ENCODE measurements at places on chromosomes 7 and 10. TPM values are rescaled to one million over a fixed set of nuclear protein-coding genes. Genes with fewer than 3 reads are reported as not detected.

GRCh38 chr7:50662041-50662694 lies 97.0 kb upstream of the DDC start:
- DNase-seq, result no peak
- no peaks in the 10 kb centered on the region for H3K27me3 ChIP-seq
- peaks cover 35% of the 10 kb centered on the region for H3K4me1 ChIP-seq
- H3K4me3 ChIP-seq, result no peak overlapping the region
- no peaks in the 10 kb centered on the region for H3K36me3 ChIP-seq

DNA sequence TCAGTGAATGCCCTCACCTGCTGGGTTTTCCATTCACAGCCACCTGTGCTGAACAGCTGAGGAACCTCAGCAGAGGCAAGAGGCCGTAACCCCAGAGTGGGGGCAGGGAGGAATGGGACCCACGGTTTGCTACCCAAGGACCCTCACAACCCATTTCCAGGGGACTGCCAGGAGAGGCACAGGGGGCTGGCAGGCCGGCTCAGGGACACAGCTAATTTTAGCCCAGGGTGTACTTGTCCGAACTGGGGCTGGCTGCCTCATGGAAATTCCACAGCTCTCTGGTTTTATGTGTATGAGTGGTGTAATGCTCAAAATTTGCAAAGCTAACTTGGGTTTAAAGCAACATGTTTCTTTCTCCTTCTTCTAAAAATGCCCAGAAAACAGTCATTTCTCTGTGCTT lies 42.2 kb downstream of the MINDY4 start:
- H3K36me3 ChIP-seq, result no peaks in the 10 kb centered on the region
- H3K4me1 ChIP-seq, result no peaks in the 10 kb centered on the region
- H3K4me3 ChIP-seq, result no peak overlapping the region
- no peak overlapping the region for H3K27ac ChIP-seq

DNA sequence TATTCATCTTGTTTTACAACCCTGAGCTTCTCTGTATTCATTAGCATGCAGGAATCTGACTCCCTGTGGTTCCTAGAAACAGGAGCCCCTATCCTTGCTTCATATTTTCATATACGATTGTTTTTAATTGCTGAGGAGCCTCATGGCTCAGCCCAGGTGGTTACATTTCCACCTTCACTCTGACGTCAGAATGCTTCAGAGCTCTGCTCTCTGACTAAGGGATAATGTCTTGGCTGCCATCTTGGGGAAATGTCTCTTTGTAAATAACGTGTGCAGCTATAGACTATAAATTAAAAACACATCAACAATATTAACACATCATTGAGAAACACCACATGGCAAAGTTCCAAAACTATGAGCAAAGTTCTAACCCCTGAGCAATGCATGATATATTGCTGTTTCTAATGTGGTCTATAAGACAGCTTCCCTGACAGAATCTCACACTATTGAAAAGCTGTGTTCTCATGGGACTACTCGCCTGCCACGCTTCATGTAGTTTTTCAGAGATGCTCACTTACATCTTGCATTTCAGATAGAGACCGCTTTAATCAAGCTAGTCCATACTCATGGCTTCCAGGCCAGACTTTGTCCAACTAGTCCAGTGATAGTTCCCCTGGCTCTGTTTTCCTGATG lies 227.0 kb downstream of the SORCS3 start:
- H3K4me1 ChIP-seq, result no peaks in the 10 kb centered on the region
- H3K27ac ChIP-seq, result no peak overlapping the region
- H3K36me3 ChIP-seq, result no peaks in the 10 kb centered on the region
- DNase-seq, result no peak
- no peak overlapping the region for H3K4me3 ChIP-seq

DNA sequence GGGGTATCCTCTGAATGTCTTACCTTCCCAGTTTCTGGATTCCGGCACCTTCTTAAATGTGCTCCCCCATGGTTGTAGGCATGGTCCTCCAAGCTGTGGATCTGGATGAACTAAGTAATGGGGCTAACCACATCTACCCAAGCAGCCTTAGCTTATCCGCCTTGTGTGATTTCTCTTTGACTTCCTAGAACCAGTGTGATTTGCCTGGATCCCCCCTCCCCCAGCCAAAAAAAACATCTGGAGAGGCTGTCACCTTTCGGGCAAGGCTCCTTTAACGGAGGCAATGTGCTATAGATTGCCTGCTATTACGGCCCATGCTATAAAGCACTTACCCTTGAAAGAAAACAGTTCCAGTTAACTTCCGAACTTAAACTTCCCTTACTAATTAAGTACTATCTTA lies 33.9 kb downstream of the C1GALT1 start:
- no peak overlapping the region for H3K4me3 ChIP-seq
- no peak for DNase-seq
- no peaks in the 10 kb centered on the region for H3K4me1 ChIP-seq

DNA sequence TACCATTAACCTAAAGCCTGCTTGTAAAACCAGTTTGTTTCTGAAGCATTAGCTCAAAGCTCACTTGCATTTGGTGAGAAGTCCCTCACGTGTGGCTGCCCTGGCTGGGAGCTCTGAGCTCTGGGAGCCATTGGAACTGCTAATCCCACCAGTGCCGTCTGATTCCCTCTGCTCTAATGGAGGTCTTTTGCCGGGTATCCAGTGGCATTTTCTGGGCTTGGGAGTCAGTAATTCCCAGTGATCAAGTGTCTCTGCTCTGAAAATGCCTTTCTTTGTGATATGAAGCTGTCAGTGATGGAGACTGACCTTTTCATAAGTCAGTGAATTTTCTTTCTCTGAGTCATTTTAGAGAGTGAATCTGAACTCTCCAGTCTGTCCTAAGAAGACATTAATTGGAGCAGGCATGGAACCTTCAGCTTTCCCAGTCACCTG lies 36.9 kb upstream of the FAM20C start:
- no peak overlapping the region for H3K27ac ChIP-seq
- no peak for DNase-seq
- no peaks in the 10 kb centered on the region for H3K27me3 ChIP-seq
- no peaks in the 10 kb centered on the region for H3K4me1 ChIP-seq

DNA sequence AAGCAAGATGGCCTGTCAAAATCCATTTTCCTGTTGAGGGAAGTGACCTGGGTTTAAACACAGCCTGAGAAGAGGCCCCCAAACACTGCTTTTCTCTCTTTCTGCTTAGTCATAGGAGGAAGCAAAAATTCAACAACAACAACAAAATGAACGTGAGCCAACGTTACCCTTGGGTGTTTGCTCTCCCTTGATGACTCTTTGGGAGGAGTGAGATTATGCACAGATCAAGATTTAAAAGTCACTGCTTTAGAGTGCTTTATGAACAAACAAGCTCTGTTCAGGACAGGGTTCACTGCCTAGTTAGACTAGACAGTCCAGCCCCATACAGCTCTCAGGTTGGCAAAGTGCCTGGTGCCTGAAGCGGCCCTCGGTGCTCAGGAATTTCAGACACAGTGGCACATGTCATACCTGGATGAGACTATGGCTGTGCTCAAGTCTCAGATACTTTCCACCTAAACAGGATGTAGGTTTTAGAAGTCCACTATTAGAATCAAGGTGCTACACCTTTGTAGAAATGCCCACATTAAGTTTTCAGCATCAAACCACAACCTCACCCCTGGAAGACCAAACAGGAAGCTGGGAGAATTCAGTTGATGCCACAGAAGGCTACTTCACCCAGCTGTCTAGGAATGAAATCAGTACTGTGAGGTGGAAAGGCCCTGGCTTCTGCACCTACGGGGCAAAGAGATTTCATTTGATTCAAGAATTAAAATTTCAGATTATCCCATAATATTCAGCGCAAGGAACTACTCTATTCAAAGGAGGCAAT lies 38.7 kb downstream of the DENND11 start:
- no peak overlapping the region for H3K4me3 ChIP-seq
- peaks cover 37% of the 10 kb centered on the region for H3K36me3 ChIP-seq
- no peak overlapping the region for H3K27ac ChIP-seq
- no peaks in the 10 kb centered on the region for H3K27me3 ChIP-seq
- H3K4me1 ChIP-seq, result peaks cover 3% of the 10 kb centered on the region

DNA sequence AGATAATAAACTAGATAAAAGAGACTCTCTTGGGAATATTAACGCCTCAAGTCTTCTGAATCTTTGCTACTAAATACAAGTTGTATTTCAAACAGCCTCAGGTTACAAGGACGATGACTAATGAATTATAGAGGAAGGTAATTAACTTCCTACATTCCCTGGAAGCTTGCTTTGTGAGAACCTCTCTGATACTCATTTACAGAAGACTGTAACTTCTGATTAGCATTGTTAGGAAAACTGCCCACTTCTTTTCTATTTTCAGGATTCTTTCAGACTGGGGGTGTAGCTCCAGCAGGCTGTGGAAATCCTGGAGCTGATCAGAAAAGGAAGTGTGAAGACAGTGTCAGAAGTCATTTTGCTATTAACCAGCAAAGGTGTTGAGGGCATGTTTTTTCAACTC lies 316.7 kb upstream of the NPSR1 start:
- H3K27me3 ChIP-seq, result no peaks in the 10 kb centered on the region
- H3K4me1 ChIP-seq, result no peaks in the 10 kb centered on the region
- H3K36me3 ChIP-seq, result no peaks in the 10 kb centered on the region
- no peak for DNase-seq
- H3K27ac ChIP-seq, result no peak overlapping the region

DNA sequence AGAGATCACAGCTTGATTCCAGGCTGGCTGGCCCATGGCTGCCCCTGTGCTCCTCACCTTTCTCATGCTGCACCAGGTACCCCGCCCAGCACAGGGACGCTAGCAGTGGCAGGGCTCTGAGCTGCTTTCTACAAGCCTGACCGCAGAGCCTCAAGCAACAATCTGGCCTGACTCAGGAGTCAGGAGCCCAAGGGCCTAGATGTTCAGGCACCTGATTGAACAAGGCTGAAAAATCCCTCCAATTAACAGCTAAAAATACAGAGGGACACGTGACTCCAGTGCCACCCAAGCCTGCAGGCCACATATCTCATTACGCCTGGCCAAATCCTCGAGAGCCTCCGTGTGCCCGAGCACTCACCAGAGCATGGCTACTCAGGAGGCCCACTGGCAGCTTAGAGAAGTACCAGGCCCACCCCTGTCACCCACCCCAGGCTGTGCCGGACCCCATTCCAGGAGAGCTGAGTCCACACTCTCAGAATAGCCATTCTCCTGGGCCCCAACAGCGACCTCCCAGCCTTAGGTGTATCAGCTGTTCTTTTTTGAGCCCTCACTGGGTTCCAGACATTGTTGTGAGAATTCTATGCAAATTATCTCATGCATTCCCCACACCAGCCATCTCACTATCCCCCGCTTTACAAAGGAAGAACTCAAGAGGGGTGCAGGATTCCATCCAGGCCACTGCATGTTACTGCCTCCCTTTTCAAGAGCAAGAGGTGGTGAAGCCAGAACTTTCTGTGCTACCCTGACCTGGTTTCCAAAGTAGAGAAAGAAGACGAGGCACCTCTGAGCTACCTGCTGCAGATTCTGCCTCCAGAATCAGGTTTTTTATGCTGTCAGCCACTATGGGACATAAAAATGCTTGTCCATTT lies 98.3 kb downstream of the COL13A1 start:
- no peak for DNase-seq
- no peak overlapping the region for H3K27ac ChIP-seq
- peaks cover 7% of the 10 kb centered on the region for H3K4me1 ChIP-seq
- H3K4me3 ChIP-seq, result no peak overlapping the region
- no peaks in the 10 kb centered on the region for H3K36me3 ChIP-seq

DNA sequence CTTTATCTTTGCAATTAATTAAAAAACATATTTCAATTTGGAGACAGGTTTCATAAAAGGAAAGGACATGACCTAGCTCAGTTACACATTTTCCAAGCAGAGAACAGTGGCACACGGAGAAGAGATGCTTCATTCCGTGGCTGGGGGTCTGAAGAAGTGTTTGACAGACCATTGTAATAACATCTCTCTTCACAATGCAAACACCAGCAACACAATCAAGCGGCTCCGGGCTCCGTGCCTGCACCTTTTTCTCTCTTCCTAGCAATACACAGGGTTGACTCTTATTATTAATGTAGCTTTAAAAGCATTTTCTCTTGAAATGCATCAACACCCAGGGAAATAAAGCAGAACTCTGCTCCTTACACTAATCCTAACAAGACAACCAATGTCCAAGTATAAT lies 261.0 kb upstream of the AOAH start:
- H3K36me3 ChIP-seq, result no peaks in the 10 kb centered on the region
- no peaks in the 10 kb centered on the region for H3K27me3 ChIP-seq
- H3K27ac ChIP-seq, result no peak overlapping the region
- H3K4me3 ChIP-seq, result no peak overlapping the region
- DNase-seq, result no peak

DNA sequence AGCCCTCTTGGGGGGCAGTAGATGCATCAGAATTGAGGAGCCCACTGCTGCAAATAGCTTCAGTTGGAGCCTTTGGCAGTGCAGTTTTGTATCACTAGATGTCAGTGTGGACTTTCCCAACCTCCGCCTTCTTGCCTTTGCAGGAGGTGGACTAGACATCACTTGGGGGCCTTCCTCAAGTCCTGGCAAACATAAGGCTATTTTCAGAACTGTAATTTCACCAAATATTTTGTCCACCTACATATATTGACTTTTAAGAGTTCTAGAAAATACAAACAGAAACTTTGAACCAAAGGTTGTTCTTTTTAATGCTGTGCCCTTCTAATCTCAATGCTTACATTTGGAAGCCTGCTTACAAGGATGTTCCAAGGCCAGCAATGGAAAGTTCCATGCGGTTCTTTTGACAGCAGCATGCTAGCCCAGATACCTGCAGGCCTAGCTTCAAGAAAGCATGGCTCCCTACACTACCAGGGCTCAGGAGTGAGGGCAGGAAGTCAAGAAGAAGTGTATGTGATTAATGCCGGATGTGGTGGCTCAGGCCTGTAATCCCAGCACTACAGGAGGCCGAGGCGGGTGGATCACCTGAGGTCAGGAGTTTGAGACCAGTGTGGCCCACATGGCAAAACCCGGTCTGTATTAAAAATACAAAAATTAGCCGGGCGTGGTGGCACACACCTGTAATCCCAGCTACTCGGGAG lies 8.0 kb upstream of the ZNRF2 start:
- no peak overlapping the region for H3K4me3 ChIP-seq
- H3K27me3 ChIP-seq, result no peaks in the 10 kb centered on the region
- DNase-seq, result peak; percentile 40
- peaks cover 2% of the 10 kb centered on the region for H3K4me1 ChIP-seq
- no peak overlapping the region for H3K27ac ChIP-seq
- H3K36me3 ChIP-seq, result no peaks in the 10 kb centered on the region

GRCh38 chr10:9066152-9066551 lies 1011.7 kb downstream of the GATA3 start:
- H3K4me1 ChIP-seq, result no peaks in the 10 kb centered on the region
- DNase-seq, result no peak
- H3K36me3 ChIP-seq, result no peaks in the 10 kb centered on the region
- no peak overlapping the region for H3K27ac ChIP-seq
- no peaks in the 10 kb centered on the region for H3K27me3 ChIP-seq

MMP21 gene
- polyA plus RNA-seq, result 0.18 TPM

BRI3 gene
- 222 TPM for polyA plus RNA-seq

RAB19 gene
- polyA plus RNA-seq, result 0.50 TPM

TMEM139 gene
- 0.64 TPM for polyA plus RNA-seq

Data from thymus (tissue), 14 donors.